Tibial nerve (tissue), 4 donors: ENCODE measurements at places on chromosomes 7 and 10. TPM values are rescaled to one million over a fixed set of nuclear protein-coding genes. Genes with fewer than 3 reads are reported as not detected.

GRCh38 chr10:132048294-132048667 lies 17.5 kb upstream of the JAKMIP3 start:
- no peak for DNase-seq

GRM3 gene
- total RNA-seq, result not detected

DNA sequence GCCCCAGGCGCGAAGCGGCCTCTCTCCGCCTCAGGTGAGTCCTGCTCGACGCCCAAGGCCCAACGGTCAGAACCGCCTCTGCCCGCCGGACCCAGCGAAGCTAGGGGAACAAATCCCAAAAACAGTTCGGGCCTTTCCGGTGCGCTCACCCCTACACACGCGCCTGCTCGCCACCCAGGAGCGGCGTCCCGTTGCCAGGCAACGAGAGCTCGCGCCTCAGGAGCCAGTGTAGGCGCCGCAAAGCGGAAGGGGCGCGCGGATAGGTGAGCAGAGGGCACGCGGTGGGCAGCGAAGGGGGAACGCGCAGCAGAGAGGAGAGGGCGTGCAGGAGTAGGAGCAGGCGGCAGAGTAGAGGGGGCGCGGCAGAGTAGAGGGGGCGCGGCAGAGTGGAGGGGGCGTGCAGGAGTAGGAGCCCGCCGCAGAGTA lies at the start of the genes DYDC1 and DYDC2:
TSS of gene DYDC1 (minus strand) at position 193 of the 426 bp plus-strand sequence. CDS start 4,154 bp downstream, outside the sequence.
TSS of gene DYDC2 (plus strand) at position 219 of the 426 bp plus-strand sequence. CDS start 5,663 bp downstream, outside the sequence.
- no peak for DNase-seq

DNA sequence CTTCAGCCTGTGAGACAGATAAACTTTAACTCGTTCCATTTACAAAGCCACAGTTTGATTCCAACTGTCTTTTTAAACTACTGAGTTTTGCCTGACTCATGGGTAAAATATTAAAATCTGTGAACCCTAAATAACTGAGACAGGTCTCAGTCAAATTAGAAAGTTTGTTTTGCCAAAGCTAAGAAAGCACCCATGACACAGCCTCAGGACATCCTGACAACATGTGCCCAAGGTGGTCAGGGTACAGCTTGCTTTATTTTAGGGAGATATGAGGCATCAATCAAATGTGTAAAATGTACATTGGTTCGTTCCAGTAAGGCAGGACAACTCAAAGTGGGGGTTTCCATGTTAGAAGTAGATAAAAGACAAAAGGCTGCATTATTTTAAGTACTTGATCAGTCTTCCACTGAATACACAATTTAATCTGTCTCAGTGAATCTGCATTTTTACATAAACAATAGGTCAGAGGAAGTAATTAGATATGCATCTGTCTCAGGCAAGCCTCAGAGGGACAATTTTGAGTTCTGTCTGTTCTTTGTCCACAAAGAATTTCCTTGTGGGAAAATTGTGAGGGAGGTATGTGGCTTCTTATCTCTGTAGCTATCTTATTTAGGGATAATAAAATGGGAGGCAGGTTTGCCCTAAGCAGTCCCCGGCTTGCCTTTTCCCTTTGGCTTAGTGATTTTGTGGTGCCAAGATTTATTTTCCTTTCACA lies 11.0 kb upstream of the PIP start:
- no peak for DNase-seq

SLC18A2 gene
- 0.42 TPM for total RNA-seq

TRIP6 gene
- 63.9 TPM for total RNA-seq

GPNMB gene
- total RNA-seq, result 47.4 TPM

- no peak for DNase-seq
Measured at GRCh38 chr7:84462259-84462658, 267.7 kb upstream of the SEMA3A start.

- no peak for DNase-seq
Measured at GRCh38 chr7:149732111-149732561, 41.3 kb downstream of the ZNF467 start.

TAC1 gene
- total RNA-seq, result 62.8 TPM

TRPV5 gene
- 0.20 TPM for total RNA-seq

- no peak for DNase-seq
Measured at GRCh38 chr7:101678658-101679057, 49.6 kb upstream of the MYL10 start.

- DNase-seq, result no peak
Measured at GRCh38 chr10:15181576-15182156, 13.2 kb upstream of the NMT2 start.

NOC3L gene
- 24.9 TPM for total RNA-seq

DNA sequence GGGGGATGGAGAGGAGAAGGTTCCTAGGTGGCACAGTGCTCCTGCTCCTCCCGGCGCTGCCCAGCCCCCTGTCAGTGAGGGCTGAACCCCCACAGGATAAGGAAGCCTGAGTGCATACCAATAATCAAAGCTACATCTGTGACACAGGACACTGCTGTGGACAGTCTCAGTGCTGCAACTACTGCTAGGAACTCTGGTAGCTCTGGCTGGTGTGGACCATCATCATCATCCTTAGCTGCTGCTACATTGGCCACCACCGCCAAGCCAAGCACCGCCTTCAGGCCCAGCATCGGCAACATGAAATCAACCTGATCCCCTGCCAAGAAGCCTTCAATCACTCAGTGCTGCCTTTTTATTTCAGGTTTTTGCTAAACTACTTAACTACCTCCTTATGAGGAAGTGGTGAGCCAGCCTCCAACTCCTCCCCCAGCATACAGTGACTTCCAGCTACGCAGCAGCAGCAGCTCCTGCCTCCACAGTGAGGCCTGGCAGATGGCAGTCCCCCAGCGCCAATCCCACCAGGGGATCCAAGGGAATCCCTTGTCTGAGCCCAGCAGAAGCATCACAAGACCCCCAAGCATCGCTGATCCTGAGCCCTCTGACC lies 32.1 kb upstream of the SLC26A4 start:
- DNase-seq, result no peak

PNLIPRP3 gene
- not detected for total RNA-seq

CACUL1 gene
- 24.0 TPM for total RNA-seq

HTR5A gene
- not detected for total RNA-seq

DNA sequence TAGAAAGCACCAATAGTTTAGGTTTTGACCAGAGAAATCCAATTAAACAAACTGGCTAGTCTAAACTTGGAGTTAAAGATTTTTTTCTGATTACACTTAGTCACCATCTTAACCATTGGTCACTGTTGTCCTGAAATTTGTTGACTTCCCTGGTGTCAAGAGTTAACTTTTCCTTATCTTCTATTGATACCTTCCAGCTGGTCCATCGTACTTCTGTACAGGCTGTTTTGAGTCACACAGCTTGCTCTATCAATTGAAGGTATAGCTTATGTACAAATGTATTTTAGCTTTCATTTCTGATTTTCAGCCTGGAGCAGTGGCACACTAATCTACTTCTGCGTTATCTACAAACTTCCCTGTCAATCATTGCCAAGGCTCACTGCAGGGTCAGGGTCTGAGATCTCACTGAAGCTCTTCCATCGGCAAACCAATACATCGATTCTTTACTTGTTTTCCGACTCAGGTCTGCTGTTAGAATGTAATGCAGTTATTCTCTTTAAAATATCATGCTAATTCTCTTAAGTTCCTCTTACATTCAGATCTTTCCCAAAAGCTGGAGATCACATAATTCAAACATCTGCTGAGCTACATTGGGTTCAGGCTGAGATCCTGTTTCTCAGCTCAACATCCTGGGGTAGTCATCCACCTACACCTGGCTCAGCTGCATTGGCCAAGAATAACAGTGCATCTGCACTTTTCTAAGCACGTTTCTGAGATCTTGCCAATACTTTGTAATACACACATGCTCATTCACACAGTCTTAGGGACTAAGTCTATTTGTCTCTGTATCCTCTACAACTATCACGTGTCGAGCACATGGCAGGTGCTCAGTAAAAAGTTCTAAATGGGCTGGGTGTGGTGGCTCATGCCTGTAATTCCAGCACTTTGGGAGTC lies 11.3 kb downstream of the MRPS33 start:
- no peak for DNase-seq

ANXA11 gene
- total RNA-seq, result 99.8 TPM

- DNase-seq, result no peak
Measured at GRCh38 chr10:35089611-35090161, 455 bp downstream of the CUL2 start.

GRCh38 chr10:128122931-128123330 lies 3.3 kb downstream of the MKI67 start:
- no peak for DNase-seq

DNA sequence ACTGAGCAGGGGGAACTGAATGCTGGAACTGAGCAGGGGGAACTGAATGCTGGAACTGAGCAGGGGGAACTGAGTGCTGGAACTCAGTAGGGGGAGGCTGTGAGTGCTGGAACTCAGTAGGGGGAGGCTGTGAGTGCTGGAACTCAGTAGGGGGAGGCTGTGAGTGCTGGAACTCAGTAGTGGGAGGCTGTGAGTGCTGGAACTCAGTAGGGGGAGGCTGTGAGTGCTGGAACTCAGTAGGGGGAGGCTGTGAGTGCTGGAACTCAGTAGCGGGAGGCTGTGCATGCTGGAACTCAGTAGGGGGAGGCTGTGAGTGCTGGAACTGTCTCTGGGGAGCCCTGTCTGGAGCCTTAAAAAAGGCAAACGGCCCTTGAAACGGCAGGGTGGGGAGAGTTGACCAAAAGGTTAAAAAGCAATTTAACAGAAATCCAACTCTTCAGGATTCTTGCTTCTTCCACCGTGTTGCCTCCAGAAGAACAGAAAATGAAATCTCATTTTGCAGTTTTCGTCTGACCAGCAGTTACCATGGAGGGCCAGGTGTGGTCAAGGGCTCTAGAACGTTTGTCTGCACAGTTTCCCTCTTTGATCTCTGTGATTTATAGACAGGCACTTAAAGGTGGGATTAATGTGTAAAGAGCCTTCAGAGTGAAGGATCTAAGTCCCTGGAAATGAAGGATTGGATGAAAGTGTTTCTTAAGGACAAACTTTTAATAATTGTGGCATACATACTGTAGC lies 19.1 kb downstream of the DOCK1 start:
- no peak for DNase-seq

DNA sequence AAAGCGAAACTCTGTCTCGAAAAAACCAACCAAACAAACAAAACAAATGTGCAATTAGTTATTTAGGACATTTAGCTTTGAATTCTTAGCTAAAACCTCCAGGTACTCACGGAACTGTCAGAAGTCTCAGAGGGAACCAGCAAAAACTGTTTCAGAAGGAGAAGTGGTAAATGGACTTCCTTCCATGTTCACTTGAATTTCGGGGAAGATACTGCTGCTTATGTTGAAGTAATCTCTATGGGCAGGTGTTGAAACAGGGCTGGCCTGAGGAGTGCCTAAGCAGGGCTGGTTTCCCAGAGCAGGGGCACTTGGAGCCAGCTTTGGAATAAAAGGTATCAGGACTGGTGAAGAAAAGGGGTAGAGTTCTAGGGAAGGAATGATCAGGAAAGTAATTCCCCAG lies 2.4 kb upstream of the EXOC6 start:
- DNase-seq, result no peak

GRCh38 chr10:130233426-130233825 lies 97.2 kb downstream of the GLRX3 start:
- DNase-seq, result no peak

DNA sequence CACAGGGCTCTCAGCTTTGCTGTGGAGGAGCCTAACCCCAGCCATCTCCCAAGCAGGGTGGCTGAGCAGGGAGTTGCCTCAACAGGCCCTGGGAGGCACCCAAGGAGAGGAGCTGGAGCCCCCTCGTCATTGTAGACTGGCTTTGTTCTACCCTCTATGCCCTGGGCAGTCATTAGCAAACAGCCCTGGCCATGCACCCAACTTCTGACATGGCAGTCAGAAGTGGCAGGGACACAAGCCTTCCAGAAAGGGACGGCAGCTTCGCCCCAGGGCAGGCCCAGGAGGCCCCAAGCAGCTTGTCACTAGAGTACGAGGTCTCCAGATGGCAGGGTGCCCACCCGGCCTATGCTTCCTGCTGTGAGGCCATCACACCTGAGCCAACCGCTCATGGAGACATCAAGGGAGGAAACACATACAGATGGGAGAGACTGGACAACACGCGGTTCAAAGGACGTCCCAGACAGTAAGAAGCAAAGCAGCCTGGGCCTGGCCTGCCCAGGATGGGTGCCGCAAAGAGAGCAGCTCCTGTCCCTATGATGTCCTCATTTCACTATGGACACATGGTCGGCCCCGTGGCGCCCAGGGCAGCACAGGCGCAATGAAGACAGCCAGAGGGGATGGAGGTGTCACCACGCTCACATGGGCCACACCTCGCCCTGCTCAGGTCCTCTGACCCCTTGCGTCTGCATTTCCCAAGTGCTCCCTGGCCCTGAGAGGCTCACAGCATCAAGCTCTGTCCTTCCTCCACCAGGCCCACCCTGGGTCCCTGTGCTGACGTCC lies 190.9 kb upstream of the CXCL12 start:
- no peak for DNase-seq

SPDYE16 gene
- total RNA-seq, result not detected

DNA sequence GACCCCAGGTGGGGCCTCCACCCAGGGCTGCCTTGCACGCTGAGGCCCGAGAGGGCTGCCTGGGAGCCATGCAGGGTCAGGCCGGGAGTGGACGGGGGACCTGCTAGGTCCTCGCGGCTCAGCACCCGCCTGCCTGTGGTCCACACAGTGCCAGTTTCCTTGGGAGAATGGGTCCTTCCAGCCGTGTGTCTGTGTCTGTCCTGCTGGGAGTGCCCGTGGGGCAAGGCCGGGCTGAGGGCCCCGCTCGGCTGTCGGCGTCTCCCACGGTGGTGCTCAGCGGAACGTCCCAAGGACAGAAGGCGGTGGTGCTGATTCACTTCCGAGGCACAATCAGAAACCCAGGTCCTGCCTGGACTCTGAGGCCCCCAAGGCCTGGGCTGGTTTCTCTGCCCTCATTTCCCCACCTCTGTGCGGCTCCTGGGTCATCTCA lies 23.2 kb upstream of the GTPBP4 start:
- no peak for DNase-seq

CDK14 gene
- total RNA-seq, result 22.2 TPM

DCLRE1A gene
- 3.6 TPM for total RNA-seq

DNA sequence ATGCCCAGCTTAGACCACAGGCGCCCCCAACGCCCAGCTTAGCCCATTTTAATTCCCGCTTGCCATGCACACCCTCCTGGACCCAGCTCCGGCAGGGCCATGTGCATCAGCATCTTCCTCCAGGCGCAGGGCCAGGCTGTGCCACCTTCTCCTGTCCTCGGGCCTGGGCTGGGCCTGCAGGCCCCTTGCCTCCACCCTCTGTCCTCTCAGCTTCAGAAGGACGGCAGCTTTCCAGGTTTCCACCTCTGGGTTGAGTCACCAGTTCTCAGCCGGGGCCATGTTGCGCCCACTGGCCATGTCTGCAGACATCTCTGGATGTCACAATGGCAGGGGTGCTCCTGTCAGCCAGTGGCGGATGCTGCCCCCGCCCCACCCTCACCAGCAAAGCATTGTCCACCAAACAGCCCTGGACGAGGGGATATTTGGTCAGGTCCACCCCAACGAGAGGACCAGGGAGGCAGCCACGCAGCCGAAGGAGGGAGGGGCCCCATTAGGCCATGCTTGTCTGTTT lies 59.1 kb upstream of the NKX6-2 start:
- no peak for DNase-seq

DNA sequence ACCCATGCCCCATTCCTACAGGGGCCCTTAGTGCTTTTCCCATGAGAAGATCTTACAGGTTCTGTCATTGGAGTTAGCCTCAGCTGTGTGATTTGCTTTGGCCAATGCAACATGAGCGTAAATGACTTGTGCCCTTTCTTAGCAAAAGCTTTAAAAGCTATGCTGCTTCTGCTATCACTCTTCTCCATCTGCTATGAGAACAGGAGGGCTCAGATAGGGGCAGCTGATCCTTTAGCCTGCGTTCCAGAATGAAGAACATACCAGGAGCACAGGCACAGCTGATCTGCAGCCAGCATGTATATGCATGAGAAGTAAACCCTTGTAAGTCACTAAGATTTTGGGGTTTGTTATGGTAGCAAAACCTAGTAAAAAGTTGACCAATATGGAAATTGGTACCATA lies 218.2 kb downstream of the SH2D4B start:
- no peak for DNase-seq

GRCh38 chr7:99504281-99504602 lies 220 bp upstream of the ZKSCAN5 start:
- DNase-seq, result no peak

- no peak for DNase-seq
Measured at GRCh38 chr10:22630234-22631174, 83.9 kb downstream of the PIP4K2A start.
